ENCODE measurements at places on chromosomes 2 and 18.
A peak's percentile ranks its signal among the peaks of the same experiment; 100 is the strongest.

DNA sequence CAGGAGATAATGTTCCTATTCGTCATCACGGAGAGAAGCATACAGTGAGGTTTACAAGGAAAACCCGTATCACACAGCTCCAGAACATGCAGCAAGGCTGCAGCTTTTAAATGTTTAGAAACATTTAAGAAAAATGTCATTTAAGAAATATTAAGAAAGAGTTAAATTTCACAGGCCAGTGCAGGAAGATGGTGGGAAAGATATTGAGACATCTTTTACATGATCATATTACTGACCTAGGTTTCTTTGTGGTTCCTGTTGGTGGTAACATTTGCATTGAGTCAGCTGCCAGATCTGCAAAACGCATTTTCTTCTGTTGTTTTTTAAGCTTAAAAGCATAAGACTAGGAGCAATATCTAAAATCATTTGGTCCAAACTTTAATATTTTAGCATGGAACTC is 44.9 kb downstream of the CPO start:
- no peak for DNase-seq

- no peak for DNase-seq
These were observed 342.0 kb downstream of the HRH4 start for GRCh38 chr18:24802456-24802855.

GRCh38 chr2:105510761-105511528 is 112.1 kb upstream of the FHL2 start:
- DNase-seq = peak; percentile 31

GRCh38 chr2:19973466-19973865 is 16.4 kb downstream of the WDR35 start:
- DNase-seq = no peak

- no peak for DNase-seq
These were observed 368.6 kb upstream of the SPRED2 start for GRCh38 chr2:65800998-65801397.

- no peak for DNase-seq
These were observed 95.0 kb downstream of the TMEM17 start for GRCh38 chr2:62410926-62411456.

DNA sequence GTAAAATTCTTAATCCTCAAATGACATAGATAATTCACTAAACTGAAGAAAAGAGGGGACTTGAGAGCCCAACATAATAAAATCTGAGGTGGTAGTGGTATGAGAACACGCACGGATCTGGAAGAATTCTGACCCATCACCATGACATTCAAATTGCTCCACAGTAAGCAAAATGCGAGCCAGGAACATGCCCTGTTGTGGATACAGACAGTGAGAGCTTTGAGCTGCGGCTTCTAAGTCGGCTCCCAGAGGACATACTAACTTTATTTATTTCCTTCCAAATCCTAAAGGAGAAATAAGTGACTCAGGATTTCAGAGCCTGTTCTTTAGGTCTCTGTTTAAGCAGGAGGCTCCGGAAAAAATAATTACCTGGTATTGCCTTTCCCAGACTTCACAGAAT is 143.4 kb upstream of the SMAD7 start:
- no peak for DNase-seq

DNA sequence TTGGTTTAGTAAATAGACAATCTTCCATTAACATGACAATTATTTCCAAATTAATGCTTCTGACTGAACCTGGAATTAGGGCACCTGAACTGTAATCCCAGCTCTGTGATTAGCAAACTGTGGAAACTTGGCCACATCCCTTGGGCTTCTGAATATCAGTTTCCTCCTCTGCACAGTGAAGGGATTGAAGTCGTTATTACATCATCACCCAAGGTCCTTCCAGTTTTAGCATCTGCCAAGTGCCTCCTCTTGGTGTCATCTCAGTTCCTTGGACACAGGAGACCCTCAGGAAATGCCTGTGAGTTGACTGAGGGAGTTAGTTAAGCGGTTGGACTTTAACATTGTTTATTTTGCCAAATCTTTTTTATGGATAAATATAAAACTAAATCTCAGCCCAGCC is 64.8 kb downstream of the MOGAT1 start:
- no peak for DNase-seq

- DNase-seq = no peak
These were observed 47.1 kb downstream of the DDX1 start for GRCh38 chr2:15638720-15639119.

DNA sequence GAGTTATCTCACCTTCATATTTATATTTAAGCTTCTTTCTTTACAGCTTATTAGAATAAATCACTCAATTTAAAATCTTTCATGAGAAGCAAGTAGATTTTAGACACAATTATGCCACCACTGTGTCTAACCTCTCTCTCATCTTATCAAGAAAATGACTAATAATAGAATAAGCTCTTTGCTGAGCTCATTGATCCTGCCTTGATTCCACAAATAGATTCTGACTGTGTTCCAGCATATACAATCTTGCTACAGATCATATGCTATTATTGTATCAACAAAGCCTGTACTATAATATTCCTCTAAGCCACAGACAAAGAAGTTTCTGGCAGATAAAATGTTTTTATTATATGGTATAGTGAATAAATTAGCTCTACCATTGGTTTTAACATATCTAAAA is 168.7 kb upstream of the GULP1 start:
- no peak for DNase-seq

GRCh38 chr2:126825316-126825715 is 73.4 kb upstream of the TEX51 start:
- DNase-seq = no peak

DNA sequence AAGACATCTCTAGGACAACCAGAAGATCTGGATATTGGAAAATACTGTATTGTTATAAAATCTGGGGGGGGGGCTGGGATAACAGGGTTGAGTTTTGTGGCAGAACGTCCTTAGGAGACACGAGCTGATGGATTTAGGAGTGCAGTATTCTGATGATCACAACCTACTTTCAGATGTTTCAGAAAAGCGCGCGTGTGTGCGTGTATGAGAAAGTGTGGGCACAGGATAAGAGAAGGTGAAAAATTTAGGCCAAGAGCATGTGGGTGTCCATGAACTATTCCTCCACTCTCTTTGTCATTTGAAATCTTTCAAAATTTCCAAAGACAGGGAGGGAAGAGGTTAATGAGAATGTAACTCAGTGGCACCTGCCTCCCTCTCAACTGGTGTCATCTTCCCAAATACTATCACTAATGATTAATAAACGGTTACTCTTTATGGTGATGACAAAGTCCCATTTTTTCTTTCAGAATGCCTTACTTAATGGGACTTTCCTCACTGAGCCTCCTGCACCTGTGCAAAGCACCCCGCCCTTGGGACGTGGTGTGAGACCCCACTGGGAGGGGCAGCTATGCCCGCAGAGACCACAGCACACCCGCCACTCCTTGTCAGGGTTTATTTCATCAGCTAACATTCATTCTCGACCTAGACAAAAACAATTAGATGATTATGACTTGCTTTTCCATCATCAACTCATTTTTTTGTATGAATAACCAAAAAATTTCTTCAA is 53.6 kb downstream of the HS6ST1 start:
- no peak for DNase-seq

DNA sequence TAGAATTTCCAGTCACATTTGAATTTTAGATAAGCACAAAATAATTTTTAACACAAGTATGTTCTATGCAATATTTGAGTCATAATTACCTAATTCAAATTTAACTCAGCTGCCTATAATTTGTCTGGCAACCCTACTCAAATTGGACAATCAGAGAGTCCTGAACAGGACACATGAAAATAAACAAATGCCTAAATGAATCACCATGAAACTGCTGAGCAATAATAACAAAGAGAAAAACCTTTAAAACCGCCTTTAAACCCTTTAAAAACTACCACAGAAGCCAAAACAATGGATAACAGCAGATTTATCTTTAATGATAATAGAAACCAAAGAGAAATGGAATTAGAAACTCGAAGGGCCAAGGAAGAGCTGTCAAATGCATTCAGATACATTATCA is 39.5 kb downstream of the ARL4C start:
- no peak for DNase-seq

GRCh38 chr18:13638719-13639595 is 87.4 kb downstream of the FAM210A start:
- DNase-seq = no peak

DNA sequence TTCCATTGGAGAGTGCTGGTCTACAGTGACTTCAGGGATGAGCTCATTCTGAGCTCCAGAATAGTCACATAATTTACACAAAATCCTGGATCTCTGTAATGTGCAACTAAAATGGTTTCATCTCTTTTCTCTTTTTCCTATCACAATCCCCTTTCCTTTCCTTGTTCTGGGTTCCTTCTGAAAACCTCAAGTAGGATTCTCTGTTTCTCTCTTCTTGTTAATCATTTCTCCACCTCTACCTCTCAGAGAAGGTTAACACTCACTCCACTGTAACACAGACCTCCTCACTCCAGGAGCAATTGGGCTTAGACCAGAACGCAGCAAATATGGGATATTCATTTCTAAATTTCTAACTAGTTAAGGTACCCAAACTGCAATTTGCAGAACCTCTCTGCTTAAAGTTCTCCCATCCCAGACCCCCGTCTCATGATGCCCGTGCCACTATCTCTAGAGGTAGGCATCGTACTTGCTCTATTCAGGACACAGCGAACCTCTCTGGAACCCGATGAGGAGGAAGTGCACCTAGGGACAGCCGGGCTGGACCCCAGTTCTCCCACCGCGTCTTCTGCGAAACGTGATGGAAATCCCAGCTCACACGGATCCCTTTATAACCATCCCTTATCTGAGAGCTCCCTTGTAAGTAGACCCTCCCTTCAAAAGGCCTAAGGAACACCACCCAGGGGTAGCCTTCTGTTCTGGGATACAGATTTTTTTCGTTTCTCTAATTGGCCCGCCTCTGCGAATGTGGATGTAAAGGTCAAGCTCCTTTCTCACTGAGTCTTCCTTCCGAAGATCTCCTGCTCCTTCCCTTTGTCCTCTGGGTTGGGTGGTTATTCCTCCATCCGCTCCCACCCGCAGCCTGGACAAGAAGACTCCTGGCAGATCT is 1.3 kb downstream of the FOXI3 start:
- no peak for DNase-seq

- DNase-seq = no peak
These were observed 19.5 kb upstream of the MTCL1 start for GRCh38 chr18:8685914-8686216.

DNA sequence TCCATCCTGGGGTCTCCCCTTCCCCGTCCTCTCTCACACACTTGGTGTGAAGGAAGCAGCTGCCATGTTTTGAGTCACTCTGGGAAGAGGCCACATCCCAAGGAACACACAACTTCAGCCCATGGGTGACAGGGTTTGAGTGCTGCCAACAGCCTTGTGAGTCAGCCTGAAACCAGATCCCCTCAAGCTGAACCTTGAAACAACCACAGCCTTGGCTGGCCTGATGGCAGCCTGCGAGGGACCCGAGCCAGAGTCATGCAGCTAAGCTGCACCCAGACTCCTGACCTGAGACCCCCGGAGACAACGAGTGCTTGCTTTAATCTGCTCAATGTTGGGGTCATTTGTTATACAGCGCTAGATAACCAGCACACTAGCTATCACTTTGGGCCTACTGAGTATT is 19.3 kb upstream of the MC2R start:
- DNase-seq = no peak

GRCh38 chr2:134717286-134718022 is 1.3 kb downstream of the TMEM163 start:
- DNase-seq = no peak

DNA sequence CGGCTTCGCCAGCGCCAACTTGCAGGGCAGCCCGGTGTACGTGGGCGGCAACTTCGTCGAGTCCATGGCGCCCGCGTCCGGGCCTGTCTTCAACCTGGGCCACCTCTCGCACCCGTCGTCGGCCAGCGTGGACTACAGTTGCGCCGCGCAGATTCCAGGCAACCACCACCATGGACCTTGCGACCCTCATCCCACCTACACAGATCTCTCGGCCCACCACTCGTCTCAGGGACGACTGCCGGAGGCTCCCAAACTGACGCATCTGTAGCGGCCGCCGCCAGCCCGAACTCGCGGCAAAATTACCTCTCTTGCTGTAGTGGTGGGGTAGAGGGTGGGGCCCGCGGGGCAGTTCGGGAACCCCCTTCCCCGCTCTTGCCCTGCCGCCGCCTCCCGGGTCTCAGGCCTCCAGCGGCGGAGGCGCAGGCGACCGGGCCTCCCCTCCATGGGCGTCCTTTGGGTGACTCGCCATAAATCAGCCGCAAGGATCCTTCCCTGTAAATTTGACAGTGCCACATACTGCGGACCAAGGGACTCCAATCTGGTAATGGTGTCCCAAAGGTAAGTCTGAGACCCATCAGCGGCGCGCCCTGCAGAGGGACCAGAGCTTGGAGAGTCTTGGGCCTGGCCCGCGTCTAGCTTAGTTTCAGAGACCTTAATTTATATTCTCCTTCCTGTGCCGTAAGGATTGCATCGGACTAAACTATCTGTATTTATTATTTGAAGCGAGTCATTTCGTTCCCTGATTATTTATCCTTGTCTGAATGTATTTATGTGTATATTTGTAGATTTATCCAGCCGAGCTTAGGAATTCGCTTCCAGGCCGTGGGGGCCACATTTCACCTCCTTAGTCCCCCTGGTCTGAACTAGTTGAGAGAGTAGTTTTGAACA is 15.1 kb downstream of the HOXD3 start:
- no peak for DNase-seq

- DNase-seq = no peak
These were observed 1.4 kb upstream of the MBP start for GRCh38 chr18:77133835-77134496.

DNA sequence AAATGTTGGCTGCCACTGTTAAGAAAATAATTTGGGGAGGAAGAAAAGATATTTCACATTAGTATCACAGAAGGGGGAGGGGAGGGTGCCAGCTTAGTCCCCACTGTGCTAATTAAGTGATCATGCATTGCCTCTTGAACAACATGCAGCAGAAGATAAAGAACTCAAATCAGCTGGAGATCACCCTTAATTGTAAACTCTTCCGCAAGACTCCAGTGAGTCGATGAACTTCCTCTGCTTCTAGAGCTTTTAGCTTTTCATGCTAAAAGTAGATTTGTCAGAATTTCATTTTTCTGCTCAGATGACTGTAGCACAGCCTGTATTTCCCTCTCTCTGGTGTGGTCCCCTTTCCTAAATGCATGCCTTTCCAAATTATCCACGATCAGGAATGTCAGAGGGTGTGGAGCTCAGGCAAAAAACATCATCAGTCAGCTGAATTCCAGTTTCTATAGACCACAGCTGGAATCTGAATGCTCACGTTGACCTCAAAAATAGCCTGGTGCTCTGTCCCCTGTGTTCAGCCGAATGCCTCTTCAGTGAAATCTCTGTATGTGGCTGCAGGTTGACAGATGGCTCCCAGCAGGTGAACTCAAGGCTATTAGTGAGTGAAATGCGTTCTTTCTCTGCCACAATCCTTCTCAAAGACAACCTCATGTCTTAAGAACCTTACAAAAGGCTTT is 156.8 kb upstream of the UNC80 start:
- DNase-seq = no peak

DNA sequence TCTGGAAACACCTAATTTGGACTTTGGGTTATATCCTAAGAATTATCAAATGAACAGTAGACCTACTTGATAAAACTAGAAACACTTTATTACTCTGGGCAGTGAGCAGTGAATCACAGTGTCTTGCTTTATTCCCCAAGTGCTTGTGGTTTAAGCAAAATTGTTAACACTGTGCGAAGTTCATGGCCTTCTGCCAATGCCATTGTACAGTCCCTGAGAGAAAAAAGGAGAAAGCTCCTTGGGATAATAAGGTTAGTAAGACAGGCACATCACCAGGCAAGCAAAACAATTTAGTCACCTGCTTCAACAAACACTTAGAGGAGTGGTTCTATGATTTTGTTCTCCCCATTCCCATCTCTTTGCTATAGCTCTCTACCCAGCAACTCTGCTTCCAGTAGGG is 39.8 kb downstream of the ADCYAP1 start:
- peak; percentile 88 for DNase-seq

- no peak for DNase-seq
These were observed 38.0 kb downstream of the DCDC2C start for GRCh38 chr2:3741396-3741795.

Data from kidney epithelial cell (primary cell).